ENCODE measurements at places on chromosomes 12 and 14. TPM values are rescaled to one million over a fixed set of nuclear protein-coding genes. Genes with fewer than 3 reads are reported as not detected.

- DNase-seq = no peak
Observed at GRCh38 chr14:28773861-28774691, 7.5 kb downstream of the FOXG1 start.

GRCh38 chr14:103149351-103150237 is 26.3 kb downstream of the TNFAIP2 start:
- DNase-seq = no peak

Gene PRR4
- 0.57 TPM for total RNA-seq

DNA sequence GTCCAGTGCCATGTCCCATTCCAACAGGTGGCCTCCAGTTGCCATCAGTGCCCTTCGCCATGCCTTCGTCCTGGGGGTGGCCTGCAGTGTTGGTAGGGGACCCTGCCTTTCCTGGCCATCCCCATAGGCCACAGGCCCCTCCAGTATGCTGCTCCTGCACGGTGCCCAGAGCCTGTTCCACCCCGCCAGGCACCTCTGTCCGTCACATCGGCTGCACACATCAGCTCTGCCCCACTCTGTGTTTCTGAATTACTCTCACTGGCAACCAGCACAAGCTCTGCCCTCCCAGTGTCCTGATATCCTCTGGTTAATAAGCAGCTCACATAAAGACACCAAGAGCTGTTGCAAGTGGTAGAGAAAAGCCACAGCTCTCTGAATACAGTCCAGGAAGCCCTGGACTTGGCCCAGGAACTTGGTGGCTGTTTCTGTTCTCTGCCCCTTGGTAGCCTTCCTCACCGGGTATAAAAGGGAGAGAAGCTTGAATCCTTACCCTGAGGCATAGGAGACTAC is 31.3 kb upstream of the ATP2A2 start:
- no peak for DNase-seq

Gene TMEM132D
- not detected for total RNA-seq

- DNase-seq = no peak
Observed at GRCh38 chr12:24608637-24609285, 340.1 kb downstream of the BCAT1 start.

- no peak for DNase-seq
Observed at GRCh38 chr12:89877136-89877535, 168.5 kb upstream of the ATP2B1 start.

DNA sequence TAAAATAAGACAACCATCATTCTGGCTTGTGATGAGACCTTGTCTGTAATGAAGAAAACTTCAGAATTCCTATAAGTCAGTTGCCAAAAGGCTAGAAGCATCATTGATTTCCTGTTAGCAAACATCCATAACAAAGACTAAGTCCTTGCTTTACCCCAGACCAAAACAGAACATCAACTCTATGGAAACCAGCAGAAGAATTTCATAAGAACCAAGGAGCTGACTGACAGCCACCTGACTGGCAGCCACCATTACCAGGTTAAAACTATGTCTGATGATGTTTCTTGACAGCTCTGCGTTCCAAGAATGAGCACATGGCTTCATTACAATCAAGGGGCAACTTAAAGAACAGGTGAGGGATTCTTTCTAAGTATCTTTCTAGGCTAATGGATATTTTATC is 29.3 kb downstream of the HECTD4 start:
- DNase-seq = no peak

- no peak for DNase-seq
Observed at GRCh38 chr14:28381656-28382055, 384.9 kb upstream of the FOXG1 start.

Gene CAPZA3
- total RNA-seq = not detected

- no peak for DNase-seq
Observed at GRCh38 chr14:23828001-23828400, 125.6 kb upstream of the DHRS4 start.

- no peak for DNase-seq
Observed at GRCh38 chr12:48002773-48003218, 1.5 kb downstream of the COL2A1 start.

- DNase-seq = peak; percentile 27
Observed at GRCh38 chr12:7832059-7832696, 40.5 kb downstream of the SLC2A14 start.

Gene KRT78
- not detected for total RNA-seq

DNA sequence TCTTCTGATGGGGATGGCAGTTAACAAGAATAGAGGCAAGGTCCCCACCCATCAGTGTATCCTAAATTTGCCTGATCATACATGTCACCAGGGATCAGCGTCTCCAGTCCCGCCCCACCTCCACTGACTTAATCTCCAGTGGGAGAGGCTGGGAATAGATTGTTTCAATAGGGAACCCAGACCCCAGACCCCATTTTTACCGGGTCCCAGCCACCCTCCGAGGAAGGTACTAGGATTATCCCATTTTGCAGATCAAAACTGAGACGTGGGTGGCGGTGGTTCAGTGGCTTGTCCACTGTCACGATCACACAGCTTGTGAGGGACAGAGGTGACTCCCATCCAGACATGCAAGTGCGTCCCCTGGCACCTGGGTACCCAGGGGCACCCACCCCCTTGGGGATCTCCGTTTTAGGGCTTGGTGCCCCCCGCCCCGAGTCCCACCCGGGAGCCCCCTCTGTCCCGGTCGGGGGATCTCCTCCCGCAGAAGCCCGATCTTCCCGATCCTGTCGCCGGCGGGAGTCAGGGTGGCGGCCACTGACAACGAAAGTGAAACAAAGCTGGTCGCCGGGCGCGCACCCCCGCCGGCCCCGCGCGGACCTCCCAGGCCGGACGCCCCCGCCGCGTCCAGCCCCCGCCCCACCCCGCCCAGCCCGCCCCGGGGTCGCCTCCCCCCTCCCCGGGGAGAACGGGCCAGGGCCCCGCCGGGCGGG is 523 bp downstream of the WSB2 start:
- peak; percentile 53 for DNase-seq

- DNase-seq = no peak
Observed at GRCh38 chr14:55734731-55735130, 154.7 kb downstream of the KTN1 start.

Gene SYCP3
- 0.07 TPM for total RNA-seq

DNA sequence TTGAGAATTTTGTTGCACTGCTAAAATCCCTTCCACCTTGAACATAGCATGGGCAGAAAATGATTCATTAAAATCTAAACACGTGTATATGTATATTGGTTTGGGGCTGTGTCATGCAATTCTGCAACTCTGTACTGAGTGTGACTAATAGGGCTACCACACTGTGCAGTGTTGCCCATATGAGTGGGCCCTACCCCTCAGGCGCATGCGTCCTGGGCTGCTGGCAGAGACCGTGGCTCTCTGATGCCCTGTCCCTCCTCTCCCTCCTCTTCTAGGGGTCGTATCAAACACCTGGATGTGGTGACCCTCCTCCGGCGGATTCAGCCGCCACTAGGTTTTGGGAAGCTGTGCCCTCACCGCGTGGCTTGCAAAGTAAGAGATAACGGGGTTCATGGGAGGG is 128.4 kb upstream of the FKBP4 start:
- DNase-seq = no peak

Gene PTPRO
- 0.14 TPM for total RNA-seq

GRCh38 chr12:24770821-24771220 is 178.1 kb downstream of the BCAT1 start:
- no peak for DNase-seq

Gene SMIM41
- total RNA-seq = not detected

Gene GSC
- total RNA-seq = not detected

Gene KTN1
- 134 TPM for total RNA-seq

Gene CNTN1
- total RNA-seq = not detected

Gene TTLL5
- 28.4 TPM for total RNA-seq

Gene PLXNC1
- total RNA-seq = 6.2 TPM

Gene REP15
- 0.22 TPM for total RNA-seq

- DNase-seq = no peak
Observed at GRCh38 chr14:100839681-100840111, 13.8 kb downstream of the MEG3 start.

DNA sequence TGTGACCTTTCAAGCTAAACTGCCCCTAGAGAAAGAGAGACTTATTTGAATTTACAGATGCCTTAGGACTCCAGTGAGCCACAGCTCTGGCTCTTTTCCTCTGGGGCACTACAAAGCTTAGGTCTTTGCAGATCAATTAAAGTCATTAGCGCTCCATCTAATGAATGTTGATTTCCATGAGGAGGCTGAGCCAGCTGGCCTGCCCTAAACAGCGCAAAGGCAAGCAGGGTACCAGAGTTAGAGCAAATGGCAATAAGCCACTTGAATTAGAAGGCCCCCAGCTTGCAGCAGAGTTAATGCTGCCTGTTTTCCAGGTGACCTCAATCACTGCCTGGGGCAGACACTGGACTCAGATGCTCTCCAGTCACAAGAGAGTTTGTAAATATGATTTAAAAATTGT is 695.3 kb downstream of the DIO2 start:
- DNase-seq = no peak

DNA sequence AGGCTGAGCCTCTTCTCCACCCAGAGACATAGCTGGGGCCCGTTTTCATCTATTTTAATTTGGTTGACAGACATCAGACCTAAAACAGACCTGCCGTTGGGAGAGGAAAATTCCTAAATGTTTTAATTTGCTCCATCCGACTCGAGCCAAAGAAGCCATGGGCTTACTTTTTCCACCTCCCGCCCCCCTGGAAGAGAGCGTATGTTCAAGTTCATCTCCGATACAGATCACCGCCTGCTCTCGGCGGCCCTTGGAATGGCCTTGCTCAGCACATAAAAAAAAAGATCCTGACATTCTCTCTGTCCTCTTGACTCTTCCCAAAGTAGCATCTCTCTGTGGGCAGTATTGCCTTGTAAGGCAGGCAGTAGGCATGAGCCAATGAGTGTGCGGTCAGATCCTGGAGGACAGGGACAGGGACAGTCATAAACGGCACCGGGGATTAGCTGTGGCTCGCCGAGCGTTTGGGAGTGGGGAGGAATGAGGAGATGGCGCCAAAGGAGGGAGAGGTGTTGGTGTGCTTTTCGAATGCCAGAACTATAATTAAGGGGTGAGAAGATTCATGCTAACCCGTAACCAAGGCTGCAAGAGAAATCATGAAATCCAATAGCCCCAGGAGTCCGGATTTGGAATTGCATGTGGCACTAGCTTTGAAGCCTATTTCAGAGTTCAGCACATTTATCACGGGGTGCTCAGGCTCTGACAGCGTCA is 47.9 kb upstream of the MEG3 start:
- DNase-seq = no peak

- peak; percentile 35 for DNase-seq
Observed at GRCh38 chr12:57276935-57277563, 26.1 kb upstream of the STAC3 start.

DNA sequence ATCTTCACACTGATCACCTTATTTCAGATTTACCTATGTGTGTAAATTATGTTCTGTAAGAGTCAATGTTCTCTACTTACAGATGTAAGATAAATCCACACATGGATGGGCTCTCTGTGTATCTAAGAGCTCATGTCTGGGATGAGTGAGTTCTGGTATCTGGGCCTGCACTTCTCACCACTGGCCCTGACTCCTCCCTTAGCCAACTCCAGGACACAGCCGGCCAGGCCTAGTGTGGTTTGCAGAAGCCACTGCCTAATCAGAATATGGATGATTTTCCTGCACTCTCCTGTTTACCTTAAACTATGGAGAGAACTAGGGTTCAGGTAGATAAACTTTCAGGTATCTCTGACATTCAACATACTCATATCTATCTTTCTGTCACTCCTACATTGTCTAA is 1284.8 kb downstream of the TMEM121 start:
- DNase-seq = no peak

DNA sequence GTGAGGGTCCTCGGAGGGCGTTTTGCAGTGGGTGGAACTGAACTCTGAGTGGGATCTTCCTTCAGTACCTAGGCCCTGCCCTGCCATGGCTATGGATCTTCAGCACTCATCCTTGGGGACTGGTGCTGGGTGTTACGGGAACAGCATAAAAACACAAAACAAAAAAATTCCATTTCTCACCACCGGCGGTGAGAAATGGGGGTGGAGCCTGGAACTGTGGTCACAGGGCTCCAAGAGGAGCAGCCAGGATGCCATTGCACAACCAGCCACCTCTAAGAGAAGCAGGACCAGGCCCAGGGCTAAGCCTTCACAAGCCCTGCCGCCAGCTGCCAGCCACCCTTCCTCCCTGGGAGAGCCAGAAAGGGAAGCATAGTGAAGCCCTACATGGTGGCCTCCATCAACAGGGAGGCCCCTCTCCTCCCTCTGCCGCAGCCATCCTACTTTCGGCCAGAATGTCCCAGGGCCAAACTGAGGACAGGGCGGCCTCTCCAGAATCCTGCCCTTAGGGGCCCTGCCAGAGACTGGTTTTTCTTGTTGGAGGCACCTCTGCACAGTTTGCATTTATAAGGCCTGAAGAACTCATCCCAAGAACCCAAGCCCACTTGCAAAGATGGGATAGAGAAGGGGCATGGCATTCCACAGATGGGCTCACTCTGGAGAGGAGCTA is 76.5 kb downstream of the VCPKMT start:
- peak; percentile 55 for DNase-seq

- DNase-seq = no peak
Observed at GRCh38 chr12:94488463-94488862, 28.8 kb upstream of the CEP83 start.

DNA sequence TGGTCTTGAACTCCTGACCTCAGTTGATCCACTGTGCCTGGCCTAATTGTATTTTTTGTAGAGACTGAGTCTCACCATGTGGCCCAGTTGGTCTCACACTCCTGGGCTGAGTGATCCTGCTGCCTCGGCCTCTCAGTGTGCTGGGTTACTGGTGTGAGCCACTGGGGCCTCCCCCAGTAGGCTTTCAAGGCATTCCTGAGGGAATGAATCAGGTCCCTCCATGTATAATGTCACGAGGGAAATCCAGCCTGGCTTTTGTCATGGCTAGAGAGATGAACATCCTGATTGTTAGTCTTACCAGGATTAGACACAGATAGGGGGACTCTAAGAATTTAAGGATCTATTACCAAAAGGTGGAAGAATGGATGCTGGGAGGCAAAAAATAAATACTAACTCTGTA is 51.9 kb downstream of the CPSF2 start:
- DNase-seq = no peak

Gene GRIN2B
- total RNA-seq = not detected

Gene DHRS2
- total RNA-seq = 2.6 TPM

Measured in activated CD4-positive, alpha-beta memory T cell treated with anti-CD3 and anti-CD28 coated beads for 36 hours (primary cell).